ENCODE measurements at places on chromosomes 12 and 14.

- H3K4me3 ChIP-seq, result no peak overlapping the region
- H3K27ac ChIP-seq, result no peak overlapping the region
- H3K36me3 ChIP-seq, result peaks cover 8% of the 10 kb centered on the region
- no peak for DNase-seq
- H3K4me1 ChIP-seq, result no peaks in the 10 kb centered on the region
Observed at GRCh38 chr12:71645268-71645667, 18.4 kb downstream of the ZFC3H1 start.

DNA sequence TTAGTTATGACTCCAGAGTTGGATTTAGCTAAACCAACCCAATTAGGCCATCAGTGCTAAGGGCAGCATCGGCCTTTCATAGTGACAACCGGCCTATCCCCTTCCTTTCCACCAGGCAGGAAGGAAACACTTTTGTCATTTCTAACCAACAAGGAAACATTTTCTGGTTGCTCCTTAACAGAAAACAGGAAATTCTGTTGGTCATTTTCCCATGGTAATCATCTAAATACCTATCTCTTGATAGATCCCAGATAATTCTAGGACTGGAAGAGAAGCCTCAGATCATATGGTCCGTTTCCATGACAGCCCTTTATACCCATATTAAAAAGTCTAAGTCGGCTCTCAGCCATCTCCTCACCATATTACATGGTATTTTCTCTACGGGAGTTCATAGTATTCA, 79.2 kb upstream of the USP44 start:
- peaks cover 3% of the 10 kb centered on the region for H3K4me1 ChIP-seq
- no peak overlapping the region for H3K4me3 ChIP-seq
- no peak overlapping the region for H3K27ac ChIP-seq

DNA sequence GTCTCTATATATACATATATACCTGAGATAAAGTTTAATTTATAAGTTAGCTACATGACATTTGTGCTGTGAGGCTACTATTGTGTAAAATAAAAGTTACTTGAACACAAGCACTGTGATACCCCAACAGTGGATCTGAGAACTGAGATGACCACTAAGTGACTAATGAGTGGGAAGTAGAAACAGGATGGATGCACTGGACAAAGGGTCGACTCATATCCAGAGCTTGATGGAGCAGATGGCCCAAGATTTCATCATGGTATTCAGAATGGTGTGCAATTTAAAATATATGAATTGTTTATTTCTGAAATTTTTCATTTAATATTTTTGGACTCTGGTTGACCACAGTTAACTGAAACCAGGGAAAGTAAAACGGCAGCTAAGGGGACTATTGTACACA, 908.6 kb upstream of the MDGA2 start:
- no peaks in the 10 kb centered on the region for H3K36me3 ChIP-seq
- no peak overlapping the region for H3K27ac ChIP-seq
- no peaks in the 10 kb centered on the region for H3K27me3 ChIP-seq
- peak; percentile 24 for DNase-seq
- H3K4me3 ChIP-seq, result no peak overlapping the region
- no peaks in the 10 kb centered on the region for H3K4me1 ChIP-seq

DNA sequence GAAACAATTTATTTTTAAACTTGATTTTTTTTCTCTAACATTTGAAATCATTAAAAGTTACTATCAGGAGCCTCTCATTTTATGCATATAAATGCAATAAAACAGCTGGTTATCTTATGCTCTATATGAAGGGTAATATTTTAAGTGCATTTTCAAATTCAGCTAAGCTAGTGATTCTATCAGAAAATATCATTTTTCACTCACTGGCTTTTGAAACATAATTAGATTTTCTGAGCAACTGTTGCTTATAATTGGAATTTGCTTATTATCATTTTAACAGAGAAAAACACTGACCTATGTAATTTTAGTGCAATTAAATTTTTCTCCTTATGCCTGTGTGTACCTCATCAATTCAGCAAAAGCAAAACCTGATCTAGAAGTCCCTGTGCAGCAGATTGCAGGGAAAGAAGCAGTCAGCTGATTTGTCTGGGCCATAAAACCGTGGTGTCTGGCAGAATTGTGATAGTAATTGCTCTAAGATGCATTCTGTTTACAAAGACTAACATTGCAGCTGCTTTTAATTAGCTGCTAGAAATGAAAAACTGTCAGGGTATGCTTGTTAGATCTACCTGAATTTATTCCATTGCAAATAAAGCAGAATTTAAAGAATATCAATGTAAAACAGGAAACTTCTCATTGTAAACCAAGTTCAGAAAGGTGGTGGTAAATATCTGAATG, 75.0 kb downstream of the BICD1 start:
- no peaks in the 10 kb centered on the region for H3K4me1 ChIP-seq
- H3K36me3 ChIP-seq, result no peaks in the 10 kb centered on the region
- no peak overlapping the region for H3K4me3 ChIP-seq
- H3K27me3 ChIP-seq, result no peaks in the 10 kb centered on the region

DNA sequence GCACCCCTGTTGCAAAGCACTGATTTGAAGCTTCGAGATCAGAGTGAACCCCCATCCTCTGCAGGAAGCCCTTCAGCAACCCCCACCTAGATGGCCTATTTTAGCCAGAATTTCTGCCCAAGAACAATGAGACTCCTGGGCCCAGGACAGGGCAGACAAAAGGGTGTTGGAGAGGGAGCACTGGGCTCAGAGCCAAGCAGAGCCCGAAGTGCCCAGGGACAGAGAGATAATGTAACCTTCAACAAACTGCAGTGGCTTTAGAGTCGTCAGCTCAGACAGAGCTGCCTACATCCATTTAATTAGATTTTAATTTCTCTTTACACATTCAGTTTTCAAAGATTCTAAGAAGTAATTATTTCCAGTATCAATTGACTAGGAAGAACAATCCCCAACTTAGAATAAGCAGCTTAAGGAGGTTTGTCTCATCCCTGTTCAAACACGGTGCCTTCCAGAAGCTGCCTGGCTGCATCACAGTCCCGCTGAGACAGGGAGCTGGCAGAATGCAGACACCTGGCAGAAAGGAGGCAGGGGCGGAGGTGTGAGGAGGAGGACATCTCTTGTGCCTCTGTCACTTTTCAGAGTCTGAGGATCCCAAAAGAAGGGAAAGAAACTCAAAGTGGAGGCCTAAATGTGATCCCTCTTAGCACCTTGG, 504.9 kb upstream of the CCDC196 start:
- H3K27me3 ChIP-seq, result no peaks in the 10 kb centered on the region
- no peaks in the 10 kb centered on the region for H3K36me3 ChIP-seq
- no peak overlapping the region for H3K27ac ChIP-seq
- no peak for DNase-seq

- H3K27ac ChIP-seq, result peak overlapping the region; percentile 98
- peaks cover 12% of the 10 kb centered on the region for H3K4me1 ChIP-seq
- peak overlapping the region; percentile 99 for H3K4me3 ChIP-seq
- no peak for DNase-seq
Observed at GRCh38 chr14:77025744-77026165, 2.8 kb downstream of the IRF2BPL start.
